Activated CD4-positive, alpha-beta T cell treated with anti-CD3 and anti-CD28 coated beads, Interleukin-2, amount 10 ng/mL, durations not matched to agents 24 days and 14 days (primary cell): ENCODE measurements at places on chromosomes 11 and 22.
A peak's percentile ranks its signal among the peaks of the same experiment; 100 is the strongest.

DNA sequence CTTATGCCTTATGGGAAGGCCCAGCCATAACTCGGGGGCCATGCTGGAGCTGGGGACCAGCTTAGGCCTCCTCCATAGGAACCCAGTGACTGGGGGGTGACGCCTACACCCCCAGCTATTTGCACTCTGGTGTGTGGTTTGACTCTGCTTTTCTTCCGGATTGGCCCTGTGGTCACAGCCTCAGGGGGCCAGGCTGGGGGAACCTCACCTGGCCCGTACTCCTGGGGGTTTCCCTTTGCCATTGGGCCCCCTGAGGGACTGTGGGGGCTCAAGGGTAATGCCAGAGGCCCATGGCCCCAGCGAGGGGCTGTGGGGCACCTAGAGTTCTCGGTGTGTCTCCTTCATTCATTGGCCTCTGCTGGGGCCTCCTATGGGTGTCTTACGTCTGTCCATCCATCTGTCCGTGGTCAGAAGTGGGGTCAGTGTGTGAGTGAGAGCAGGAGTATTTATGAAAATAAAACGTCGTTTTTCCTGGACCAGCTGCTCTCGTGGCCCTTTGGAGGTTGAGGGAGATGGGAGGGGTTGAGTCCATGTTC is 6.3 kb upstream of the SH3BP1 start:
- DNase-seq, result peak; percentile 77
- peaks cover 6% of the 10 kb centered on the region for H3K36me3 ChIP-seq
- H3K4me1 ChIP-seq, result peaks cover 55% of the 10 kb centered on the region

DNA sequence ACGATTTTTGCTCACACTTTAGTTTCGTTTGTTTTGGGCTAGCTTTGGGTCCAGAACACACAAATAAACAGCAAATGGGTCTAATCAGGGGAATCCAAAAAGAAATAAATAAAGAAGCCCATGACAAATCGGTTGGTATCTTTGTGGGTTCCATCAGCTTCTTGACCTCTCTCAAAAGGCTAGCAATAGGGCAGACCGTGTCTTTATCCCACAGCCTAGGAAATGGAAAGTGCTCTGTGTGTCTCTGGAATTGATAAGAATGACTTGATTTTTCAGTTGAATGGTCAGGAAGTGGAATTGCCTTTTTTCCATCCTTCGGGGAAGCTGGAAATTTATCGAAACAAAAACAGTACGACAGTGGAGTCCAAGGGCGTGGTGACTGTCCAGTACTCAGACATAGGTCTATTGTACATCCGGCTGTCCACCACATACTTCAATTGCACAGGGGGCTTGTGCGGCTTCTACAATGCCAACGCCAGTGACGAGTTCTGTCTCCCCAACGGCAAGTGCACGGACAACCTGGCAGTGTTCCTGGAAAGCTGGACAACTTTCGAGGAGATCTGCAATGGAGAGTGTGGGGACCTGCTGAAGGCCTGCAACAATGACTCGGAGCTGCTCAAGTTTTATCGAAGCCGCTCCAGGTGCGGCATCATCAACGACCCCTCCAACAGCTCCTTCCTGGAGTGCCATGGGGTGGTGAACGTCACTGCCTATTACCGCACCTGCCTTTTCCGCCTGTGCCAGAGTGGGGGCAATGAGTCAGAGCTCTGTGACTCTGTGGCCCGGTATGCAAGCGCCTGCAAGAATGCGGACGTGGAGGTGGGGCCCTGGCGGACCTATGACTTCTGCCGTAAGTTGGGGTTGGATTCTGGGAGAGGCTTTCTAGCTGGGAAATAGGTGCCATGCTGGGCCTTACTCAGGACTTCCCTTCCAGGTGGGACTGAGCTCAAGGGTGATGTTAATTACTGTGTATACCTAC is 28.6 kb downstream of the TECTA start:
- H3K27me3 ChIP-seq, result no peaks in the 10 kb centered on the region
- no peak for DNase-seq

DNA sequence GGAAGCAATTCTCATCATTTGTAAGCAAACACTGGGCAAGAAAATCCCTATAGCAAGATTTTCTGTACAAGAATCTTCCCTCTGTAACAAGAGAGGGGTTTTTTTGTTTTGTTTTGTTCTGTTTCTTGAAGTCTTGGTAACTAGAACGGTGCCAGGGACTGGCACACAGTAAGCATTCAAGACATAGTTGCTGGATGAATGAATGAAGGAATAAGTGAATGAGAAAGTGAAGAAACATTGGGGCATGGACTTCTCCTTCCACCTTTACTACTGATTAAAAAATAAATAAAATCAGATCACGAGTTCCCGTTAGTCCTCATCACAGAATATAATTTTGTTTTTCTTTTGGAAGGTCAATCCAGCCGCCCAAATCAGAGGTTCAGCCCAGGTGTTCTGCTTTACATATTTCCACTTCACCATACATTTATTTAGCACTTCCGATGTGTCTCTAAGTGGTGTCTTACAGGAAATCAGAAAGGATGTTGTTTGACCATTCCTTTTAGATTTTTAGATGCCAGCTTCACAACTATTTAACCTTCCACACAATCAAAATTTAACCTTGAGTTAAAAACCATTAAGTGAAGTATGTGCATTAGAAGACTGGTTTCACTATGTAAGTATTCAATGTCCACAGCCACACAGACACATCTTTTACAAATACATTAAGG is 281.2 kb downstream of the CADM1 start:
- H3K36me3 ChIP-seq, result no peaks in the 10 kb centered on the region
- H3K4me1 ChIP-seq, result peaks cover 22% of the 10 kb centered on the region
- no peak for DNase-seq
- H3K4me3 ChIP-seq, result peak overlapping the region; percentile 9

DNA sequence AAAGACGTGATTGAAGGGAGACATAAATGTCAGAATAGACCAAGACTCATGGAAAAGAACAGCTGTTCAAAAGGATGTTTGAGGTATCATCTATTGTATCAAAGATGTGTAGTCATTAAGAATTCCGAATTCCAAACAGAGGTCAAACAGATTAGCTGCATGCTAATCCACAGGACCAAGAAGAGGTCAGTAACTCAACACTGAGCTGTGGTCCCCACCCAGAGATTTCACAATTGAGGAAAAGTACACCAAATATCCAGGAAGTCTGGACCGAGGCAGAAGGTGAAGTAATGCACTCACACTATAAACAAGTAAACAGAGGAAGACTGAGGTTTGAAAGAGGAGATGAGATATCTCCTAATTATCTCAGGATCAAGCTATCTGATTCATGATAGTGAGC is 29.6 kb upstream of the OR5P2 start:
- H3K27ac ChIP-seq, result no peak overlapping the region
- H3K27me3 ChIP-seq, result no peaks in the 10 kb centered on the region
- H3K4me3 ChIP-seq, result no peak overlapping the region
- H3K36me3 ChIP-seq, result no peaks in the 10 kb centered on the region

- no peak overlapping the region for H3K4me3 ChIP-seq
- DNase-seq, result no peak
- no peak overlapping the region for H3K27ac ChIP-seq
- no peaks in the 10 kb centered on the region for H3K36me3 ChIP-seq
Observed at GRCh38 chr11:11672789-11673188, 51.0 kb upstream of the GALNT18 start.

DNA sequence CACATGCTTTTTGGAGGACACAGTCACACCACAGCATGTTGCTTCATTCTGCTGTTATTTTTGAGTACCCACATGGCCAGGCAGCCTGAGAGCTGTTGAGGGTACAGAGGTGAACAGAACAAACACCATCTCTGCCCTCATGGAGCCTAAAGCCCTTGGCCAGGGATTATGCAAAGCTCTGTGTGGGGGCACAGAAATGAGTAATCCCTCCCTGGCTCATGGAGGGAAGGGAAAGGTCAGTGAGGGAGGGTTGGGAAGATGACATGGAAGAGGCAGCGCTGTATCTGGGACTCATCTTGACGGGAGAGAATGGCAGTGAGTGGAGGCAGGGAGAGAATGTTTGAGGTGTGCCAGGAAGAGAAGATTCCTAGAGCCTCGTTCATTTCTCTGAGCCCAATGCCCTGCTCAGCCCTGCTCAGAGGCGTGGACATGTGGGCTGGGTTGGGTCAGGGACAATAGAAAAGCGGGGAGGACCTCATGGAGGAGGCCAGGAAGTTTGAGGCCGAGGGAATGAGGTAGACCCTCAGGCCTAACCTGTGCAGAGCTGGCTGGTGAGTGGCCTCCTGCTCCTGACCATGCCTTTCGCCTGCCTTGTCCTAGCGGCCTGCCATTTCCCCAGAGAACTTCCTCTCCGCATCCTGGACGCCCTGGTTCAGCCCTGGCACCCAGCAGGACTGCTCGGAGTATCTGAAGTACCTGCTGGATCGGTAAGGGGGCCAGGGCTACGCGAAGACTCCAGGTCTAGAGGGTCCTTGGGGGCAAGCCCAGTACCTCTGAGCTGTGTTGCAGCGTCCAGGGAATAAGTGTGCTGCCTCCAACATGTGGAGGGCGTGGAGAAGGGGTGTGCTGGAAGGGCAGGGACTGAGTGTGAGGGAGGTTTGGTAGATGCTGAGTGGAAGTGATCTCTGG is 19.8 kb downstream of the USP35 start:
- H3K27ac ChIP-seq, result no peak overlapping the region
- H3K4me3 ChIP-seq, result no peak overlapping the region
- peaks cover 58% of the 10 kb centered on the region for H3K36me3 ChIP-seq
- peaks cover 17% of the 10 kb centered on the region for H3K4me1 ChIP-seq

DNA sequence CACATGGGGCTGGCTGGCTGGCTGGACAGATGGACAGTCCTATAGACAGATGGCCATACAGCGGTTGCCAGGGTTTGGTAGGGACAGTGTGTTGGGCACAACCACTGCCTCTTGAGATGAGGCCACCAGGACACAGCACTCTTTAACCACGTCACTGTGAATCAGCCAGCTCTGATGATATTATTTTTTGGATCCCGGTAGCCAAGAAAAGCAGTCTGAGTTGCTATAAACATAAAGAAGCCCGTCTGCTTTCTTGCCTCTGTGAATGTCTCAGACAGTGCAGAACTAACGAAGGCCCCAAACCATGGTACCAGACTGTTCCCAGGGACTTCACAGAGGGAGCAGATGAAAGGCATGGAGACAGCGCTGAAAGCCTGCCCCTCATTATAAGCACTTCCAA is 115.9 kb upstream of the CSNK2A3 start:
- no peaks in the 10 kb centered on the region for H3K36me3 ChIP-seq
- no peak for DNase-seq
- no peaks in the 10 kb centered on the region for H3K4me1 ChIP-seq
- no peak overlapping the region for H3K27ac ChIP-seq
- H3K4me3 ChIP-seq, result no peak overlapping the region

DNA sequence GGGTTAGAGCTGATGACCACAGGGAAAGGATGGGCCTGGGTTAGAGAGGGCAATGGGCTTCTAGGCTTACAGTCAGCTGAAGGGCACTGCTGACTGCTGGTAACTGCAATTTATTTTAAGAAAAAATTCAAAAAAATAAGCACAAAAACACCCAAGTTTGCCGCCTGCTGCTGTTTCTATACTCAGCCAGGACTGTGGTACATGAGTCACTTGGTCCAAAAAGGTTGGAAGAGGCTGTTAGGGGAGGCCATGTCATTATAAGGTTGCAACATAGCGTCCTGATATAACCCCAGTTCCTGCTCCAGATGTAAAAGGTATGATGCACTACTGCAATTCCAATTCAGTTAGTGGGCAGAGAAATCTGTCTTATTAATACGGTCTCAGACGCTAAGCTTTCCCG is 98.9 kb downstream of the ETS1 start:
- H3K4me1 ChIP-seq, result peaks cover 92% of the 10 kb centered on the region
- peak overlapping the region; percentile 95 for H3K27ac ChIP-seq
- H3K36me3 ChIP-seq, result peaks cover 88% of the 10 kb centered on the region
- no peak for DNase-seq

DNA sequence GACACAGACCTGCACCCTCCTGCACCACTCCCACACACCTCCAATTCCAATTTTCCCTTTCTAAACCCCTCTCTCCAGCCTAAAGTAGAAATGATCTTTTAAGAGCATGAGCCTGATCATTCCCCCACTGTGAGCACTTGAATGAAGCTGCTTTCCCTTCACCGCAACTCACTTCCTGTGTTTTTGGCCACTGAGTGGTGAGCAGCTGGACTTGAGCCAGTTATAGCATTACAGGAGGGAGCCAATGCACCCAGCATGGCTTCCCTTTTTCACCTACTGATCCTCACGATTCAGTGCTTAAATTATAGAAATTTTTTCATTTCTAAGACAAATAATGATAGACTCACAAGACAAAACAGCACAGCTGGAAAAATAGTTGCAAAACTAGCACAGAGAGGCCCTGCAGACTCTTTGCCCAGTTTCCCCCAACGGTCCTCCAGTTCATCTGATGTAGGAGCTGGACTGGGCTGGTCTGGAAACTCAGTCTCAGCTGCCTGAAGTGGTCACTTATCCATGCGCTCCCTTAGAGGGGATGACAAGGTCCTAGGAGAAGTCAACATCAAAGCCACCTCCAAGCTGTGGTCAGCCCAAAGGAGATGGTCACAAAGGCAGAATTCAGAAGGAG is 9.7 kb upstream of the APOL4 start:
- H3K4me1 ChIP-seq, result peaks cover 5% of the 10 kb centered on the region
- peaks cover 63% of the 10 kb centered on the region for H3K27me3 ChIP-seq
- H3K27ac ChIP-seq, result no peak overlapping the region
- H3K4me3 ChIP-seq, result no peak overlapping the region
- H3K36me3 ChIP-seq, result peaks cover 3% of the 10 kb centered on the region

DNA sequence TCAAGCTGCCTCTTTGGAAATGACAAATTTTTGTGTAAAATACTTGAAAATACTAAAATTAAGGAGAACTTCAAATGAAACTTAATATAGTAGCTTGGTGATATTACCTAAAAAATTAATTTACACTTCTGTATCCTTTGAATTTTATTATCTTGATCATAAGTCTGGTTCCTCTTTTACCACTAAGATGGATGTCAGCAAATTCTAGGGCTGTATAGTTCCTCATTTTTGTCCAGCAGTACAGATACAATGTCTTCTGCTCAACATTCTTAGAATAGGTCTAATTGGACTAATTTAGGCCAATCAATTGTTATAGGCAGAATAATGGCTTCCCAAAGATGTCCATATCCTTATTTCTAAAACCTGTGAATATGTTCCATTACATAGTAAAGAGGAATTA is 1298.0 kb upstream of the RAG2 start:
- H3K27ac ChIP-seq, result no peak overlapping the region
- H3K4me1 ChIP-seq, result no peaks in the 10 kb centered on the region
- no peak overlapping the region for H3K4me3 ChIP-seq
- no peak for DNase-seq
- H3K27me3 ChIP-seq, result no peaks in the 10 kb centered on the region
- no peaks in the 10 kb centered on the region for H3K36me3 ChIP-seq

DNA sequence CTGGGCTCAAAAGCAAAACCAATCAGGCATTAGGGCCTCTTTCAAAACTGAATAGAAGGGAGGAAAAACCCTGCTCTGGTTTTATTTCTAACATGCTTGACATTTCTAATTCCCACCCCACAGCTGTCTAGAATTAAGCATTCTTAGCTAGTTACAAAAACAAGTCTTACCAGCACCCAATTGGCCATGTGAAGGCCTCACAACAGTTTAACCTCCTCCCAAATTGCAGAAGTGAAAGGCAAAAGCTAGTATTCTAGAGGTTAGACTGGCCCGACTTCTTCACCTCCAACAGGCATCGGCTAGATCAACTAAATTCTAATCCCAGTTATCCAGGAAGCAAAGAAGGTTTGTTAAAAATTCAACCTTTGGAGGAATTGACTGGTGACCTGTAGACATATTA is 6.5 kb downstream of the SF1 start:
- no peak overlapping the region for H3K27ac ChIP-seq
- DNase-seq, result no peak
- H3K27me3 ChIP-seq, result no peaks in the 10 kb centered on the region
- peak overlapping the region; percentile 66 for H3K4me3 ChIP-seq
- peaks cover 73% of the 10 kb centered on the region for H3K4me1 ChIP-seq

- peaks cover 6% of the 10 kb centered on the region for H3K4me1 ChIP-seq
- DNase-seq, result no peak
- H3K27ac ChIP-seq, result no peak overlapping the region
- no peaks in the 10 kb centered on the region for H3K36me3 ChIP-seq
- no peak overlapping the region for H3K4me3 ChIP-seq
- H3K27me3 ChIP-seq, result peaks cover 25% of the 10 kb centered on the region
Observed at GRCh38 chr22:24730864-24731263, 43.7 kb downstream of the PIWIL3 start.
